Activated naive CD8-positive, alpha-beta T cell treated with anti-CD3 and anti-CD28 coated beads, Interleukin-2, amount 50 U/mL, for 24 hours (primary cell): ENCODE measurements at places on chromosomes 7 and 10.

- DNase-seq, result peak; percentile 10
Measured at GRCh38 chr7:46352004-46352954, 431.2 kb upstream of the IGFBP3 start.

GRCh38 chr10:32376771-32377170 is 29.8 kb upstream of the EPC1 start:
- DNase-seq, result no peak

GRCh38 chr7:91800389-91800788 is 80.1 kb downstream of the MTERF1 start:
- DNase-seq, result no peak

GRCh38 chr10:107067843-107068242 is 96.7 kb downstream of the SORCS1 start:
- no peak for DNase-seq

GRCh38 chr7:99380032-99380822 is 5.7 kb downstream of the ARPC1B start:
- peak; percentile 65 for DNase-seq

DNA sequence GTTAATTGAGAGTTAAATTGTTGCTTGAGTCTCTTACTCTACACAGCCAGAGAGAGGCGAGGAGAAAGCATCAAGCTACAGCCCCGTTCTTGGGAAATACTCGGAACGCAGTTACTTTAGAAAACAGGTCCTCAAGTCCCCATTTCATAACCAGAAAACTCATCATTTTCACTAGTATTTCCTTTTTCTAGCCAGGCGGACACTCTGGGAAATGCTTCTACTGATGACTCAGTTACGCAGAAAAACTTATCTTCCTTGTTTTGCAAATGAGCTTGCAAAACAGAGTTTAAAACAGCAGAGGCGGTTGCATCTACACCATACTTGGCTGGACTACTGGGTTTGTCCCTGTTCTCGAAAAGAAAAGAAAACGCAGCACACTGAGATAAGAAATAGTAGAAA is 111.4 kb upstream of the FGFR2 start:
- DNase-seq, result no peak

DNA sequence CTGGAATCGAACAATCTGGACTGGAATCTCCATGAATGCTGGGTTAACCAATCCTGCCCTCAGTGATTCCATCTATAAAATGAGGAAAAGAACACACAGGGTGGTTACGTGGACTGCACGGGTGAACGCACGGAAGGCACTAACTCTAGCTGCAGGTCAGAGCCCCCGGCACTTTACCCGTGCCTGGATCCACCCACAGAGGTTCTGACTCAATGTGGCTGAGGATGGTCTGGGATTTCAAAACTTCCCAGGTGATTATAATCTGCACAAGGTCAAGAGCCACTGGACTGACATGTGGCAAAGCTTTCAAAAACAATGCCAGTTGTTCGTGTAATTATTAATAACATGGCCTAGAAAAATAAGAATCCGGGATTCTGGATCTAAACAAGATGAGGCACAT is 29.2 kb downstream of the KIAA1549 start:
- no peak for DNase-seq

DNA sequence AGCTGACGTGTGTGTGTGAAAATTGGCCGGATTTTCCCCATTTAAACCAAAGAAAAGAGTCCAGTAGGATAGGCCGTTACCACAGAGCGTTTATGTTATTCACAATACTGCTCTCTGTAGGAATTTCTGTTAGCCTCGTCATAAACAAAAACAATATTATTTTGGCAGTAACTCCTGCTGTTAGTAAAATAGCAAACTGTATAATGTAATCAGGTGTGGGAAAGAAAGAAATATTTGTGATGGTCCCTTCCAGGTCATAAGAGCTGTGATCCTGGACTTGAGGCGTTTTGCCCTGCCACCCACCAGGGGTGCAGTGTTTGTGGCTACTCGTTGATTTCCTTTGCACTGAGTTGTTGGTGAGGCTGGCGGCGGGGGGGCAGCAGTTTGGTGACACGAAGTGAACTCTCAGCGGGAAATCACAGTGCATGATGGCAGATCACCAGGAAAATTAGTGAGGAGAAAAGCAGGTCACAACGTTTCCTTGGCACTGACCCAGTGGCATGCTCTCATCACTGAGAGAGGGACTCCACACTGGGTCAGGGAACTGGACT is 2.8 kb downstream of the EEPD1 start:
- DNase-seq, result no peak

DNA sequence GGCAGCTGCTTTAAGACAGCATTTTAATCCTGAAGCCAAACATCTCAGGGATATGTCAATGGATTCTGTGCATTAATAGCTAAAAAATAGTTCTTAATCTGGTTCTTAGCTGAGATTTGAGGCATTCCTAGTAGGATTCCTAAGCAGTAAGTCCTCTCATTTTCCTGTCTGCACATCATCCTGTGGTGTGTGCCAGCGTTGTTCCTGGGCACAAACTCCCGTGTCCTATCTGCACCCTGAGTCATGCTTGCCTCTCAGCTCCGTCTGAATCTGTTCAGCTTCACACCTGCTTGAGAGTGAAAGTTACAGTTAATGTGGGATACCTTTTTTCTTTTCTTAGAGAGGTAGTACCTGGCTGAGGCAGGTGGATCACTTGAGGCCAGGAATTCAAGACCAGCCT is 19.5 kb downstream of the BAG3 start:
- no peak for DNase-seq
